Liver (tissue), 10 donors: ENCODE measurements at places on chromosomes 5 and 9. TPM values are rescaled to one million over a fixed set of nuclear protein-coding genes. Genes with fewer than 3 reads are reported as not detected.

C9orf50 gene
- 0.23 TPM for total RNA-seq

SPARC gene
- total RNA-seq = 116 TPM

CARTPT gene
- not detected for total RNA-seq

- no peak for DNase-seq
Observed at GRCh38 chr5:160627921-160628618, 206.4 kb downstream of the PTTG1 start.

DNA sequence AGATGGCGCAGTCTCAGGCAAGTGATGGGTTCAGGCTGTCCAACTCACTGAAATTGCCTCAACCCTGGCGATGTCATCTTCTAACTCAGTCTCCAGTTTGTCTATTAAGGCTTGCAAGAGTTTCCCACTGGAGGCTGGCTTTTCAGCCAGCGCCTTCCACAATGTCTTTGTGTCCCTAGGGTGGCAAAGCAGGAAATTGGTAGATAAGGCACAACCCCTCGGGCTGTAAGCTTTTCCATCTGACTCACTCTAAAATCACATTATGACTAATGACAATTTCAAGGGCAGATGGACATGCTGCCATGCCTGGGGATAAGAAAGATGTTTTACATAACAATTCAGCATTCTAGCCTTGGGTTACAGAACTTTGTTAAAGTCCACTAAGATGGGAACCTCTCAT is 61.9 kb downstream of the MROH2B start:
- DNase-seq = no peak

GRCh38 chr5:153594785-153595184 is 104.3 kb downstream of the GRIA1 start:
- DNase-seq = no peak

DNA sequence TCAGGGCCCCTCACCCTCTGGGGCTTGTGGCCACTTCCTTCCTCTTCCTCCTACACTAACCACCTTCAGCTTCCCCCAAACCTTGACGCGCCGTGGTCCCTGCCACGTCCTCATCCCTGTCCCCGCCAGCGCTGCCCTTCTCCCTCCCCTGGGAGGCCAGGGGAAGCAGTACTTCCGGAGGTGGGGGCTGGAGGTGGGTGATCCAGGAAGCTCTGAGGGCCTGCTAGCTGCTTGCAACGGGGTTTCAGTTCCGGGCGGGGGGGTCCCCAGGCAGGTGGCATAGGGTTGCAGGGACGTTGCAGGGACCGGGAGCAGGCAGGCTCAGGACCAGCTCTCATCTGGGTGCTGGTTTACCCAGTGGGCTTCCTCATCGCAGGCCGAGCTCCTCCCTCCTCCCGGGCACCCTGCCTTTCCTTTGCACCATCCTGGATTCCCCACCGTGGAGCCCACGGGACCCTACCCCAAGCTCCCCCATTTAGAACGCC is 70.0 kb downstream of the RXRA start:
- no peak for DNase-seq

DNA sequence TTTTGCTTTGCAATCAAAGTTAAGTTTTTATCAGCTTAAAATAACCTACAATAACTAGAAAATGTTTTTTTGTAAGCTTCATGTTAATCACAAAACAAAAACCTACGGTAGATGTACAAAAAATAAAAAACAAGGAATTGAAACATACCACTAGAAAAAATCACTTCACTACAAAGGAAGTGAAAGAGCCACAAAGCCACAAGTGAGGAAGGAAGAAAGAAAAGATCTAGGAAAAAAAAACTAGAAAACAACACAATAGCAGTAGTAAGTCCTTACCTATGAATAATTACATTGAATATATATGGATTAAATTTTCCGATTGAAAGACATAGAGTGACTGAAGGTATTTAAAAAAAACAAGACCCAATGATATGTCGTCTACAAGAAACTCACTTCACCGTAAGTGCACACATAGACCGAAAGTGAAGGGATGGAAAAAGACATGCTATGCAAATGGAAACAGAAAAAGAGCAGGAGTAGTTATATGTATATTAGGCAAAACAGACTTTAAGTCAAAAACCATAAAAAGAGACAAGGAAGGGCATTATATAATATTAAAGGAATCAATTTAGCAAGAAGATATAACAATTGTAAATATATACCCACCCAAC is 13.4 kb upstream of the ZDHHC21 start:
- DNase-seq = no peak

PCDHB2 gene
- 0.09 TPM for total RNA-seq

DNA sequence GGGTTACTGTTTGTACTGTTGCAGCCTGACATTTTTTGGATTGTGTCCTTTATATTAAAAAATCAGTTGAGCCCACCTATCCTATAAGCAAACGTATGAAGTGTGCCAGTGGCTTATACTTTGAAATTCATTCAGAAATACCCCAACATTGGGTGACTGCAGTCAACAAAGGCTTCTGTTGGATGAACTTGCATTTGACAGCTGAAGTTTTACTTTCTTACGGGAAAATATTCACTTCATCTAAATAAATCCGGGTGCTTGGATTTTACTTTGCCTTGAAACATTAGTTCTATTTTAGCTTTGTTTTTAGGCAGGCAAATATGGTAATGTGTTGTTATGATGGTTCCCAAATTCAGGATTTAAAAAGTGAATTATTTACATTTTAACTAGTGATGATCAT is 21.7 kb downstream of the EXOSC2 start:
- DNase-seq = no peak

- DNase-seq = no peak
Observed at GRCh38 chr5:120134944-120135343, 329.2 kb upstream of the PRR16 start.

- no peak for DNase-seq
Observed at GRCh38 chr5:8350644-8351339, 481.8 kb downstream of the MTRR start.

DNA sequence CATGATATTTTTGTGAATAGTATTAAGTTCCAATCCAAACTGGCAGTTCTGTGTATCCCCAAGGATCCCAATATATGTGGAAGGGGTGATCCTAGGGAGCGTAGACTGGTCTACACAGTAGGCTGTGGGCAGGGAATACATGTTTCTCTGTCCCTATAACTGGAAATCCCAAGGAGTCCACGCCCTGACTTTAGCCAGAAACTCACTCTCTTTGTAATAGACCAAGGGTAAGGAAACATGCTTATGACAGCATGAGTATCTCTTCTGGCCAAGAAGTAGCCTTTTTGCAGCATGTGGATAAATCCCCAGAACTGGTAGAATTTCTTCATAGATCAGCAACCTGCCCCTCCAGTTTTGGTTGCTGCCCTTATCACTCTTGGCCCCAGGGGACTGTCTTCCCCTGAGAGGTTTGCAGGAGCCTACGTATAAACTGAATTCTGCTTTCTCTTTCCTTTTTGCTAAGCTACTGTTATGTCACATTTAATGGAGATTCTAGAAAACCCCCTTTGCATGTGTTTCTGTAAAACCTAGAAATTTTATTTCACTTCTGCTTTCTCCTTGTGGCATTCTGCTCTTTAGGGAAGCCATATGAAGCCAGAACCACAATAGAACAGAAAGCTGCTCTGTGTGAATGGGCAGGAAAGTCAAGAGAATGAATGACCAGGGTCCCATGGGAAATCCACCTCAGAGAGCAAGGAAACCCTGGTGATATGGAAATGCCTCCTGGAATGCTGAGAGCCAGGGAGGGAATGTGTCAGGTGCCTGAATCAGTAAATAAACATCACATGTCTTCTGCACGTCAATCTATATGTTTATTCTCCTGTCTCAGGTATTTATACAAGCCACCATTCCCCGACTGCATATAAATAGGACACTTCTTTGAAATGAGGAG is 3.5 kb downstream of the IFNA2 start:
- DNase-seq = no peak

- DNase-seq = no peak
Observed at GRCh38 chr5:151200913-151201595, 22.8 kb downstream of the CCDC69 start.

RNF208 gene
- total RNA-seq = 0.59 TPM

- no peak for DNase-seq
Observed at GRCh38 chr9:124496075-124496449, 11.1 kb downstream of the NR5A1 start.

GRCh38 chr9:105835721-105836120 is 141.4 kb downstream of the TMEM38B start:
- DNase-seq = no peak

DNA sequence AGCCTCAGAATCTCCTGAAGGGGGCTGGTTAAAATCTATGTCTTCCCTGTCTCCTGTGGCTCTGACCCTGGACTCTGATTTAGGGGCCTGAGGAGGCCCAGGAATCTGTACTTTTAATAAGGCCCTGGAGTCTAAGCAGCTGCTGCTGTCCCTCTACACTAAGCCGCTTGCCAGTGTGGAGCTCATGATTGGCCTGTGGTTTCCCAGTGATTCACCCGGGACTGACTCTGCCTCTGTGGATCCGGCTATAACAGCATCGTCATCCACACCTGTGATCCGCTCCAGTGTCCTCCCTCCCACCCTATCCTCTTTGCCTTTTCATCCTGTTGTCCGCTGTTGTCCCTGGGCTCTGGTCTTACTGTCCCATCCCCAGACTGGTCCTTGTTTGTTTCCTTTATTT is 3.7 kb downstream of the SLC31A2 start:
- no peak for DNase-seq

DNA sequence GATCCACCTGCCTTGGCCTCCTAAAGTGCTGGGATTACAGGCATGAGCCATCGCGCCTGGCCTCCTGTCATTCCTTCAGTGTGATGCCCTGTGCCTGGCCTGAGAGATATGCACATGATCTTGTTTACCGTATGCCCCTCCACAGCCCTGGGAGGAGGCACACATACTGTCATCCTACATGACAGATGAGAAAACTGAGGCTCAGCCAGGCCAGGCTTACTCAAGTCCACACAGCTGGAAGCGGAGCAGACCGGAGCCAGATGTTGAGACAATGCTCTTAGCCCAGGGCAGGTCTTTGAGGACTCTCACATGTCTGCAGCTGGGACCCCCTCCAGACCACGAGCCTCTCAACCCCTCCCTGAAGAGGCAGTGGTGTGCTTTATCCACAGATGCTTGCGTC is 38.7 kb upstream of the SH3PXD2B start:
- no peak for DNase-seq

GRCh38 chr5:108935611-108936010 is 187.9 kb downstream of the FER start:
- no peak for DNase-seq

KIAA1958 gene
- 7.1 TPM for total RNA-seq

DNA sequence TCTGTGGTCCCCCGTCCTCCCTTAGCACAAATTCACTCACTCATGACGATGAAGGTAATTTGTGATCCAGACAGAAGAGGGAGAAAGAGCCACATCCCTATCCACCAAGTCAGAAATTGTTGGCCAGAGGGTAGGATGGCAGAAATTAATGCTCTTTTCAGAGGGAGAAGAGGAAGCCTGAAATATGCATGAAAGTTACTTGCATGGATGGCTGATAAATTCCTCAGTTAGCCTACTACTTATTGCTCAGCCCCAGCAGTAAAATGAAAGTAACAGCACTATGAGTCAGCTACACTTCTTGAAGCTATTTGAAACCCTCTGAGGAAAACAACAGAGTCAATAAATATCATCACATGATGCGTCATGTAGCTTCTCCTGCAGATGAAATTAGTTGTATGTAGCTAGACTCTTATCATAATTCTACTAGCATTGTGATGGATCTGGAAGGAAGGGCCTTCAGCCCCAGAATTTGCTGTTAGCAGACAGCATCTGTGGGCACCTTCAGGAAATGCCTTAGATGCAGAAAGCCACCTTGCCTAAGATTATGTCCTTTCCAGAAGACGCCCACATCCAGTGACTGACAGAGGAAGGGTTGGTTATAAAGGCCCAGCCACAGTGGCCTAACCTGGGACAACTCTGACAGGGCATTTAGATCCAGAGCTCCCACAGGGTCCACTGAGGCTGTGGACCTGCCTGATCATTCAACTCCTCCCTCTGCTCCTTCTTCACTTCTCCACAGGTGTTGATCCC is 81.2 kb upstream of the CCDC112 start:
- no peak for DNase-seq

- DNase-seq = no peak
Observed at GRCh38 chr9:5801739-5802113, 31.2 kb downstream of the ERMP1 start.
